ENCODE measurements at places on chromosomes 12 and 14. TPM values are rescaled to one million over a fixed set of nuclear protein-coding genes. Genes with fewer than 3 reads are reported as not detected.

DNA sequence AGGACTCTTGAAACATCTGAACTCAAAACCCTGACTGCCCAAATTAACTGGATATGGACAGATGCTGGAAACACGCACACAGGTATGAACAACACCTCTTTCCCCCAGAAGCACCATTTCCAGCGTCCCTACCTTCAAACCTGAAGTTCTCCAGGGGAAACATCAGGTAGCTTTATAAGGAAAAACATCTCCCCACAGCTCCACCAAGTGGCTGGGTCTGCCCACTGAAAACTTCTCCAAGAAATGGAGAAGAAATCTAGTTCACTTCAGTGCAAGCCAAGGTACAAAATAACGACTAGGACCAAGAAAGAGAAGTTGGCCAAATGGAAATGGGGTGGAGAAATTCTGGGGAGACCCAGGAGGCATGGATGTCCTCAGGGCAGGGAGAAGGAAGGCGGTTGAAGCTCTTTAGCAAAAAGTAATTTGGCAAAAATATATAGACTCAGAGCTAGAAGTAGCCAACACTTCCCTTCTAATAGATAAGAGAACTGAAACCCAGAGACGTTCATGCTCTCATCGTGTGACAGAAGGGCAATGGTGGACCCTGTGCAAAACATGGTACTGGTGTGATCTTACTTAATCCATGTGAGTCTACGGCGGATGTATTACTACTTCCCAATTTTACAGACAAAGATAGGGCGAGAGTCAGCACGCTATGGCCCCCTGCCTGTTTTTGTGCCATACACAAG lies 10.5 kb upstream of the NUAK1 start:
- H3K4me3 ChIP-seq: no peak overlapping the region
- DNase-seq: no peak
- H3K27ac ChIP-seq: no peak overlapping the region
- H3K36me3 ChIP-seq: no peaks in the 10 kb centered on the region
- peaks cover 5% of the 10 kb centered on the region for H3K27me3 ChIP-seq

DNA sequence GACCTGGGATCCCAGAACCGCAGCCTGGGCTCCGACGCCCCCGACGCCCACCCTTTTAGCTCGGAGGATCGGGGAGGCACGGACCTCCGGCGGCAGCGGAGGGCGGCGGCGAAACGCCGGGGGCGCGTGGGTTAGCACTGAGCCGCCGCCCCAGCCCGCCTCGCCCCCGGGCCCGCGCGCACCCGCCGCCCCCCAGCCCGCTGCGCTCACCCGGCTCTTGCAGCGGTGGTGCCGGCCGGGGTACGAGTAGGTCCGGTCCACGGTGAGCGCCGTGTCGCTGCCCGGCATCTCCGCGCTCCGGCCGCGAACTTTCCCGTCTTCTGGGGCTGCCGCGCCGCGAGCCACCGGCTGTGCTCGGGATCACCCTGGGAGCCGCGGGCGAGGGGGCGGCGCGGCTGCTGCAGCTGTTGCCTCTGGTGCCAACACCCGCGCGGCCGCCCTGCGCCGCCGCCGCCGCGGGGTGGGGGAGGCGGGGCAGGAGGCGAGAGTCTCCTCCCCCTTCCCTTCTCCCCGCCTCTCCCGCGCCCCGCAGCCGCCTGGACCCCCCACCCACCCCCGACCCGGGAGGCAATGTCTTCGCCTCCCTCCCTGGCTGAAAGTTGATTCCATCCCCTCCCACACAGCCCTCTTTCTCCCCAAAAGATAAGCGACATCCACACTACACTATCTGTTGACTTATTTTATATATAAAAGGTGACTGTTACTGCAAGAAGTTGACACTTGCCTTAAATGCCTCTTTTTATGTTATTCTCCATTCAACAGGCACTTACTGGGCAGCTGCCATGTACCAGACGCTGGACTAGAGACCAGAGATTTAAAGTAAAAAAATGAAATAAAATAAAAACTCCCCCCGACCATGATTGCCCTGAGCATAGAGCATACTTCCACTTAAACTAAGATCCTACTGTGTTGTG lies at the start of gene TMCC3:
TSS of gene TMCC3 (minus strand) at position 415 of the 914 bp plus-strand sequence. CDS start at position 288, 127 bp downstream.
- DNase-seq: no peak
- peaks cover 10% of the 10 kb centered on the region for H3K4me1 ChIP-seq
- H3K4me3 ChIP-seq: no peak within 1 kb of the TSS

Gene BHLHE41
- total RNA-seq: not detected

- DNase-seq: no peak
- H3K36me3 ChIP-seq: no peaks in the 10 kb centered on the region
- H3K4me1 ChIP-seq: no peaks in the 10 kb centered on the region
Measured at GRCh38 chr14:103539056-103539825, 10.2 kb downstream of the TRMT61A start.

- no peak overlapping the region for H3K4me3 ChIP-seq
- no peaks in the 10 kb centered on the region for H3K4me1 ChIP-seq
- DNase-seq: no peak
- no peak overlapping the region for H3K27ac ChIP-seq
- H3K36me3 ChIP-seq: no peaks in the 10 kb centered on the region
Measured at GRCh38 chr14:59214702-59215302, 26.3 kb downstream of the DAAM1 start.

Gene PMCH
- 1.6 TPM for total RNA-seq

GRCh38 chr14:94423453-94424056 lies 29.0 kb downstream of the SERPINA11 start:
- no peaks in the 10 kb centered on the region for H3K4me1 ChIP-seq
- peaks cover 9% of the 10 kb centered on the region for H3K27me3 ChIP-seq
- no peak overlapping the region for H3K4me3 ChIP-seq
- no peak overlapping the region for H3K27ac ChIP-seq

Gene E2F7
- total RNA-seq: 1.6 TPM

DNA sequence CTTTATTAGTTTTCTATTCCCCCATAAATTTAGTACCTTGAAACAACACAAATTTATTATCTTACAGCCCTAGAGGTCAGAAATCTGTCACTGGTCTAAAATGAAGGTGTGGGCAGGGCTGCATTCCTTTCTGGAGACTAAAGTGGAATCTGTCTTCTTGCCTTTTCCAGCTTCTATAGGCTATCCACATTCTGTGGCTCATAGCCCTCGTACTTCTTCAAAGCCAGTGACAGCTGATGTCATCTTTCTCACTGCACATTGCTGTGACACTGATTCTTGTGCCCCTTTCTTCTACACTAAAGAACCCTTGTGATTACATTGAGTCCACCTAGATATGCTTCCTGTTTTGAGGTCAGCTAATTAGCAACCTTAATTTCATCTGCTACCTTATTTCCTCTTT lies 23.2 kb upstream of the DCN start:
- no peak for DNase-seq
- H3K27ac ChIP-seq: no peak overlapping the region
- no peak overlapping the region for H3K4me3 ChIP-seq
- H3K4me1 ChIP-seq: no peaks in the 10 kb centered on the region
- H3K27me3 ChIP-seq: no peaks in the 10 kb centered on the region
